Suprapubic skin (tissue), 4 donors: ENCODE measurements at places on chromosomes 11 and 22. TPM values are rescaled to one million over a fixed set of nuclear protein-coding genes. Genes with fewer than 3 reads are reported as not detected.

DNA sequence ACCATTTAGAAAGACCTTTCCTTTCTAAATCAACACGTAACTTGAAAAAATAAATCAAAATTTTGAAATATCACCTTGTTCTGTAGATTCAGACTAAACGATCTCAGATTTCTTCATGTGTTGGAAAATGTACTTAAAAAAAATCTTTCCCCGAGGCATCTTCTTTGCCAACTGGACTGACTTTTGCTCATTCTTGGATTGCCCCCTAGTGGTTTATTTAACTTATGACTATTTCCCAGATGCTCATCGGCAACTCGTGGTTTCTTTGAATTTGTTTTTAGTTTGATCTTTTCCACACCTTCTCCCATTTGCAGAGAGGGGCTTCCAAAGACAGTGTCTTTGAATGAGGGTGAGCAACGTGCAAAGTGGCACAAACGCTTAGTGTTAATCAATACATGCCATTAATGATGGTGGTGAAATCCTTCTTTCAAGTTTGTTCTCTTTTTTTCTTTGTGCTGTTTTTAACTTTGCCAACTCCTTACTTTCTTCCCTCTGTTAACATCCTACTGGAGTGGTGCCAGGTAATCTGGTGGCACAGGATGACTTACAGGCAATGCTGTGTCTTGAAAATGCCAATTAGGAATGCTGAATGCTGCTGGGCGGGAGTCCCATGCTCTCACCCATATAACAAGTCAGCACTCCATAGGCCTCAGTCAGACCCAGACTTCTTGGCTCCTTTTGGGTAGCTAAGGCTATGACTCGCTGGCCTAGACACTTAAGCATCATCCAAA lies 18.3 kb downstream of the PRSS23 start:
- no peak overlapping the region for H3K27ac ChIP-seq
- H3K4me3 ChIP-seq: no peak overlapping the region

- H3K4me1 ChIP-seq: peaks cover 2% of the 10 kb centered on the region
- H3K4me3 ChIP-seq: no peak overlapping the region
- DNase-seq: no peak
- H3K27me3 ChIP-seq: no peaks in the 10 kb centered on the region
- H3K36me3 ChIP-seq: no peaks in the 10 kb centered on the region
Measured at GRCh38 chr11:121445071-121445768, 6.9 kb upstream of the SORL1 start.

DNA sequence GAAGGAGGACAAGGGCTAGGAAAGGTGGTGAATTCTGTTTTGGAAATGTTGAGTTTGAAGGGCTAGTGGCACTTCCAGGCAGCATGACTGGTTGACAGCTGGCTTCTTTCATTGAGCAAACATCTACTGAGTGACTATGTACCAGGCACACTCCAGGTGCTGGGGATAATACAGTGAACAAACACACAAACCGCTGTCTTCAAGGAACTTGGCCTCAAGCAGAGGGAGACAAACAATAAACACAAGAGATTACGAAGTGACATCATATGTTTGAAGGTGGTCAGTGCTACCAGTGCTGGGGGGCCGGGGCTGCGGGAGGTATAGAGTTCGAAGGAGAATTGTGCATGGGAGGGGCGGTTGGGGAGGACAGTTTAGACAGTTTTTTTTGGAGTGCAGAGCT lies 197.0 kb upstream of the SORL1-AS1 start:
- H3K4me1 ChIP-seq: peaks cover 4% of the 10 kb centered on the region
- no peak overlapping the region for H3K27ac ChIP-seq
- no peaks in the 10 kb centered on the region for H3K27me3 ChIP-seq
- H3K4me3 ChIP-seq: no peak overlapping the region
- no peaks in the 10 kb centered on the region for H3K36me3 ChIP-seq
- no peak for DNase-seq

GRCh38 chr11:46180736-46181135 lies 59.5 kb upstream of the PHF21A start:
- H3K4me3 ChIP-seq: no peak overlapping the region
- no peak overlapping the region for H3K27ac ChIP-seq
- no peaks in the 10 kb centered on the region for H3K27me3 ChIP-seq
- no peaks in the 10 kb centered on the region for H3K4me1 ChIP-seq
- H3K36me3 ChIP-seq: no peaks in the 10 kb centered on the region
- no peak for DNase-seq

DNA sequence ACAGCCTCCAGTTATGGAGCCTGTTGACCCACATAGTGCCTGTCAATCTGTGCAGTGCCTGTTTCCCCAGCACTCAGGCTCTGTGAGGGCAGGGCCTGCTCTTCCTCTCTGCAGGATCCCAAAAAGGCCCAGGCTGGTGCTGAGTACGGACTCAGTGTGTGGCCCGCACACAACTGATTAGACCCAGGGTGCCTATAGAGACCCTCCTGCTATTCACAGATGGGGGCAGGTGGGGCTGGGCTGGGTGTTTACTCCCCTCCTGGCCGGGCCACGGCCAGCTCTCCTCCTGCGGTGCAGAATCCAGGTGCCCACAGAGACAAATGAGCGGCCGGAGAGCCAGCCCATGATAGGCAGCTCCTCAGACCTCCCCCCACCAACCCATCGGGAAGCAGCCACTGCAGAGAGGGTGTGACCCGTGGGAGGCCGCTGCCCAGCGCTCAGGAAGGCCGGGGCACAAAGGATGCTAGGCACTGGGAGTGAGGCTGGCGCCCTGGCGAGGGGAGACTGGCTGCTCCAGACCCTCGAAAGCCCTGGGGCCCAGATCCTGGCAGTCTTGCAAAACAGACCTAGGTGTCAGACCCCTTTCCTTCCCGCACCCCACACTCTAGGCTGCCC lies 239.0 kb downstream of the CTTN start:
- no peak overlapping the region for H3K27ac ChIP-seq
- no peak for DNase-seq
- no peak overlapping the region for H3K4me3 ChIP-seq
- H3K27me3 ChIP-seq: peaks cover 8% of the 10 kb centered on the region

GRCh38 chr11:24844406-24844805 lies 347.6 kb downstream of the LUZP2 start:
- H3K4me3 ChIP-seq: no peak overlapping the region
- H3K27ac ChIP-seq: no peak overlapping the region
- no peaks in the 10 kb centered on the region for H3K27me3 ChIP-seq

Gene CCDC15
- 4.8 TPM for total RNA-seq
